ENCODE measurements at places on chromosomes 12 and 14. TPM values are rescaled to one million over a fixed set of nuclear protein-coding genes. Genes with fewer than 3 reads are reported as not detected.

Gene CIDEB
- 33.7 TPM for total RNA-seq

GRCh38 chr14:72701237-72701565 is 192.7 kb downstream of the DPF3 start:
- DNase-seq: no peak

Gene KRT80
- not detected for total RNA-seq

DNA sequence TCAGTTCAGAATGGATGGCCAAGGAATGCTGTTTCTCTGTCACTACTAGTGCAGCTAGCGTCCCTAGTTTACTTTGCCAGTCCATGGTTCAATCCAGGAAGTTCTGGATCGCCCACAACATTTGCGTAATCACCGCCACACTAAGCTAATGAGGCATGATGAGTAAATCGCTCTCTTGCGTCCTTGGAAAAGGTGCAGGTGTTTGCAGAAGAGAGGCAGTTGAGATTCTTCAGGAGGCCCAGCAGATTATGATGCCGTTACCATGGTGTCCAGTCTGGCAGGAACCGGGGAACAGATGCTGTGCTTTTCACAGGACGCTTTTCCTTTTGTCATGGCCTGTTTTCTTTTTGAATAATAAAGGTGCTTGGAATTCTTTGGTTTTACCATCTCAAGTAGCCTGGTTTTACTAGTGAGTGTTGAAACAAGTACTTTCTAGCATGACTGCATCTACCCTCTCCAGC is 9.0 kb downstream of the TPH2 start:
- no peak for DNase-seq

Gene CLEC9A
- total RNA-seq: not detected

DNA sequence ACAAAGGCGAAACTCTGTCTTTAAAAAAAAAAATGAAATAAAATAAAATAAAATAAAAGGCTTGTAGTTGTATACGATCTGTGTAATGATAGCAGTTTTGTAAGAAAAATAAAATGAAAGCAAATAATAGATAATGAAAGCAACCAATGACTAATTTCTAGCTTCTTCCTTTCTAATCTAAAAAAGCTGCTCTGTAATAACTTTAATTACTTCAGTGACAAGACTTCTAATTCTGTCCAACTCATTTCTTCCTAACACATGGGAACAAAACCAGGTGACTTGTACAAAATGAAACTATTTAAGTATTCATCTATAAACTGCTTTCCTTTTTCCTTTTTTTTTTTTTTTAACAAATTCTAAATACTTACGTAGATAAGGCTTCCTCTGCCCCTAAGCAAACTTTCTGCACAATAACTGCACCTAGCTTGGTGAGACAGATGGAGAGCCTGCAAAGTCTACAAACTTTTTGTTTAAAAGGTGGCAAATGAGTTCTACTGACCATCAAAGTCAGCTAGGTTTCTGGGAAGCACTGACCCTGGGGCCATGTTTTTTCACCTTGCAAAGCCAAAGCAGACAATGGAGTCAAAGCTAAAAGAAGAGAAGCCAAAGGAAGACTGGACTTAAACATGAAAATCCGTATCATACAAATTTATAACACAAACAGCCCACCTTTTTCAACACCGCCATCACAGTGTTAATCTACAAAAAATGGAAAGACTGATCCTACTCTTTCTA is 28.2 kb downstream of the DENND5B start:
- no peak for DNase-seq

DNA sequence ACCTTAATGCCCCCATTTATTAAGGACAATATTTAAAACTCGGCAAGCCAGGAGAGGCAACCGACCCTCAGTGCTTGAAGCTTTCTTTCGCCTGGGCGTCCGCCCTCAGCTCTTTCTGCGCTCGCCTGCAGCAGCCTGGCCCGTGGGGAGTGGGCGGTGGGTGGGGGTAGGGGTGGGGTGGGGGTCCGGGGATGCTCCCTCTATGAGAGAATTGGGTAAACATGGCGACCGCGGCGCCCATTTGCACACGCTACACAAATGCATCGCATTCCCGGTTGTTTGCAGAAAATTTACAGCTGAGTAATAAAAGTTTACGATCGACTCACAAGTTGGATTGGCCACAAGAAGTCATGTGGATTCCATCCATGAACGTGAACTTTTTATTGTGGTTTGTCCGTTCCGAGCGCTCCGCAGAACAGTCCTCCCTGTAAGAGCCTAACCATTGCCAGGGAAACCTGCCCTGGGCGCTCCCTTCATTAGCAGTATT is 7.7 kb downstream of the HOXC8 start:
- no peak for DNase-seq

DNA sequence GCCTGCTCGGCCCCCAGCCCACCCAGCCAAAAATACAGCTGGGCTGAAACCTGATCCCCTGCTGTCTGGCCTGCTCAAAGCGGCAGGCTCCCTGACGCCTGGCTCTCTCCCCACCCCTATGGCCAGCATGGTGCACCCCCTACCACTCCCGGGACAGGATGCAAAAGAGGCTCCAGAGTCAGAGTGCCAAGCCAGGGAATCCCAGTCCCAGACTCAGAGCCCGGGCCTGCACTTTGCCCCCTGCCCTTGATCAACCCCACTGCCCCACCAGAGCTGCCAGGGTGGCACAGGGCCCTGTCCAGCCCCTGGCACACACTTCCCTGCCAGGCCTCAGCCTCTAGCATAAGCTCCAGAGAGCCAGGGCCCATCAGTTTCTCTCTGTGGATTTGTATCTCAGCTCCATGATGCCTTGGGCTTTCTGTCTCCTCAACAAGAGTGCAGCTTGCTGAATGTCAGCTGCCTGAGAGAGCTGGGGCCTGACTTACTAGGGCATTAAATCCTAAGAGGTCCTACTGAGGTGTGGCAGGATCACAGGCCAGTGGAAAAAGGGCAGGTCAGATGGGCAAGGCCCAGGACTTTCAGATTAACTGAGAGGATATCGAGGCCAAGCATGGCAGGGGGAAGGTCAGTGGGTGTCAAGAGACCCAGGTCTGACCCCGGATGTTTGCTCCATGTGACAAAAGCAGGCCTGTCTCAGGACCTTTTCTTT is 13.9 kb downstream of the ACVRL1 start:
- no peak for DNase-seq

- DNase-seq: no peak
Observed at GRCh38 chr12:25959071-25959961, 834 bp downstream of the RASSF8 start.

DNA sequence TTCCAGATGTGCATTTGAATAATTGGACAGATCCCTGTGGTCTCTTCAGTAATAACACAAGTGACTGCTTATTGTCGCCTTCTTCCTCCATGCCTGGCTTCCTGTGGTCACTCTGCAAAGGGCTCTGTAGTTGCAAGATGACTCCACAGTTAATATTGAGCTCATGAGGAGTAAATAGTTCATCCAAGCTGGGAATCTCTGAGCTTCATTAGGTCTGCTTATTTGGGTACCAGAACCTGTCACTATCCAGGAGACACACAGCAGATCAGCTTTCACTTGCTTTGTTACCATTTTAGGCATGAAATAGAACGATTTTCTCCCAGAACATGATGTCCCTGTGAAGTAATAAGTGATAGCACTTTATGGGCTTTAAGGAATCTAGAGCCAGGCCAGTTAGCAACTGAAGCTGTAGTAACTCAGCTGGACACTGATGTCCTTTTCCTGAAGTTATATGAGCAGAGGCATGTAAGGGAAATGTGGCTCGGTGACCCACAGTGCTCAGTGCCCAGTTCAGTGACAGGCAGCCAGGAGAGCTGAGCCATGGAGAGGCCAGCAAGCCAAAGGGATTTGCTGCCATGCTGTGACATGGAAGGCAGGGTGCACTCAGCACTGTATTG is 50.1 kb downstream of the CRADD start:
- DNase-seq: no peak

Gene TIGAR
- total RNA-seq: 11.4 TPM

DNA sequence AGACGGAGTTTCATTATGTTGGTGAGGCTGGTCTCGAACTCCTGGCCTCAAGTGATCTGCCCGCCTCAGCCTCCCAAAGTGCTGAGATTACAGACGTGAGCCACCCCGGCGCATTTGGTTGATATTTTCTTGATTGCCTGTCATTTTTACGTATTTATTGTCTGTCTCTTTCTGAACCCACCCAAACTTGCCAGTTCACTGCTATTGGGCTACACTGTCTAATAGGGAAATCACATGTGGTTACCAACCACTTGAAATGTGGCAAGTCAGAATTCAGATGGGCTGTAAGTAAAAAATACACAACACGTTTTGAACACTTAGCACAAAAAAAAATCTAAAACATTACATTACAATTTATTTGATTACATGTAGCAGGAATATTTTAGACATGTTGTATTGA is 2.1 kb downstream of the WSB2 start:
- DNase-seq: no peak

Gene RD3L
- not detected for total RNA-seq

GRCh38 chr14:97688631-97689336 is 891.6 kb downstream of the VRK1 start:
- DNase-seq: no peak

Gene RIMBP2
- not detected for total RNA-seq

DNA sequence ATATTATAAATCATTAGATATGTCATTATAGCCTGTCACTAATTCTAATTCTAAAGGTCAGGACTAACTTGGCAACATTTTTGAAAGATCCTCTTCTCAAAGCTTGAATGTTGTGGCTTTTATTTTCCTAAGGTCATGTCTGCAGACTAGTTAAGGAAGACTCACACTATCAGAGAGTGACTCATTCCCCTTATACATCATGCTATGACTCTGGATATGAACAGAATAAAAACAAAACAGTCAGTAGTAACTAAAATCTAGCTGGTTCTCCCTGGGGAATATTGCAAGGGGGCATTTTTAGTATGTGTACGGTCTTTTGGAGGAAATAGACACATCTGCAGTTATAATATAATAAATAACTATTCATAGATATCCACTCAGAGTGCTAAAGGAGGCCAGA is 170.6 kb downstream of the SLC2A13 start:
- no peak for DNase-seq

DNA sequence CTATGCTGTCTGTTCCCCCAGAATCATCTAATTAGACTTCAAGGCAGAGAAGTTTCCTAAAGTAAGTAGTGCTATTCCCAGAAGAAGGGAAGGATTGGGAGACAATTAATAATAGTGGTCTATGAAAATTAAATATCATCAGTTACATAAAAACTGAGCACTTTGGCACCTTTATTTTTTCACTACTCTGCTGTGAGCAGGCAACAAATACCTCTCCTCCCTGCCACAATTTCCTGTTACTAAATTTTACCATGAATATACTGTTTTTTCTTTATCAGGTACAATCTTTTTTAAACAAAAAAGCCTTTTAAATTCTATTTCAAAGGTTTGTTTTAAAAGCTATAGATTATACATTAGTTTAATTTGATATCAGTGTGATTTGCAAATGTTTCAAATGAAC is 29.4 kb upstream of the KRAS start:
- DNase-seq: no peak

DNA sequence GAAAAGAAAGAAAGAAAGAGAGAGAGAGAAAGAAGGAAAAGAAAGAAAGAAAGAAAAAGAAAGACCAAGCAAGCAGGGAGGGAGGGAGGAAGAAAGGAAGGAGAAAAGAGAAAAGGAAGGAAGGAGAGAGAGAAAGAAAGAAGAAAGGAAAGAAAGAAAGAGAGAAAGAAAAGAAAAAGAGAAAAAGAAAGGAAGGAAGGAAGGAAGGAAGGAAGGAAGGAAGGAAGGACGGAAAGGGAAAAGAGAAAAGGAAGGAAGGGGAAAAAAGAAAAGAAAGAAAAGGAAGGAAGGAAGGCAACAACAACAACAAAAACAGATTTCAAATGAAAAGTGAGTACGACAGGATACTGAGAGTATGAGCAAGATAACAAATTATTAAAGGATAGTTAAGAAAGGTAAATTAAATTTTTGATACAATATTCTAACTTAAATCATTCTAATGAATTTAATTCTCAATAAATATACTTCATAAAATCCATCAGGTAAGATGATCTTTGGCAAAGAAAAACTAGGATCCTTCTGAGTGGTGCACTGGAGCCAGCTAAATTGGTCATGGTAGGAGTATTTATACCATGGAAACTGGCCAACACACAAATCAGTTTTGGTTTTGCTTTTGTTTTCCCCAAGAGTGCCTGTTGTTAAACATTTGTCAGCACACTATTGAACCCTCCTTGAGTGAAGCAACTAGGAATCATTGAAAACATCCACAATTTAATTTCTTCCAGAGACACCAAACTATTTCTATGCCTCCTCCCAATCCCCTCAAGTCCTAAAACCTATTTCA is 56.1 kb upstream of the DYRK2 start:
- no peak for DNase-seq

DNA sequence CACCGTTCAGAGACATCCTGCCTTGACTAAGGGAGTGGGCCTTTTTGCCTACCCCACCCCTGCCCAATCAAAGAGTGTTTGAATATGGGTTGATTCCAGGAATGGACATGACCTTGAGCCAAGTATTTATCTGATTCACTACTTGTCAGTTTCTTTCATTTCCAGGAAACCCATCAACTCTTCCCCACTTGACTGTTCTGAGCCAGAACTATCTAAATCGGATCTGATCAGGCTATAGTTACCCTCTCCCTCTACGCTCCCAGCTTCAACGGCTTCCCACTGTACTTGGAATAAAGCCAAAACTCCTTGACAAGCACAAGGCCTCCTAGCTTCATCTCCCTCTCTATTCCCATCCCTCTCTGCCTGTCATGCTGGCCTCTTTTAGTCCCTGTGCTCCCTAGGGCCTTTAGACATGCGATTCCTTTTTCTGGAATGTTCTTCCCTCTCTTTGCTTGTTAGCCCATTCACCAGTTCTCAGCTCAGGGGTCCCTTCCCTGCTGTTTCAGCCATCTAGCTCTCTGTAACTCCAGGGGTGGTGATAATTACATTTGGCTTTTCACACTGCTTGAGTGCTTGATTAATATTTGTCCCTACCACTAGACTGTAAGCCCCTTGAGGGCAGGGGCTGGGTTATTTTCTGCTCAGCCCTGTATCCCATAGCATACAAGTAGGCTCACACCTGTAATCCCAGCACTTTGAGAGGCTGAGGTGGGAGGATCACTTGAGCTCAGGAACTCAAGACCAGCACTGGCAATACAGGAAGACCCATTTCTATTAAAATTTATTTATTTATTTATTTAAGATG is 5.5 kb upstream of the ITPK1 start:
- DNase-seq: no peak

Gene JAG2
- 3.2 TPM for total RNA-seq

GRCh38 chr12:108826807-108827721 is 30.3 kb downstream of the SSH1 start:
- DNase-seq: no peak

- DNase-seq: no peak
Observed at GRCh38 chr12:45363903-45364302, 148.0 kb downstream of the ANO6 start.

- no peak for DNase-seq
Observed at GRCh38 chr14:96554315-96554910, 52.2 kb downstream of the PAPOLA start.

Gene SMCO3
- total RNA-seq: not detected

Gene ABCC9
- not detected for total RNA-seq

DNA sequence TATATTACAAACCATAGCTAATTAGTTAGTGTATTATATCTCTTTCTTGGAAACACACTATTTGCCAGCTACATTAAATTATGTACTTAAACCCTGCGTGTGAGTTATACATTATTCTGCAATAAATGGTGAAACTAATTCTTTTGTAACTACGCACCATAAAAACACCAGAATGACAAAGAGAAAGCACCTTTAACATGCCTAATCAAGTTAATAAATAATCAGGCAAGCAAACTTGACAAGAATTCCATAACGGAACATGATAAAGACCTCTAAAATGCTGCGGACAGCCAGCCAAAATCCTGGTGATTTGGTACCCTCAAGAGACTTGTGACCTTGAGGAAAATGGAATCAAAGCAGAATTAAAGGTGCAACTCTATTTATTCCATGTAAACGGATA is 375.3 kb upstream of the KITLG start:
- DNase-seq: no peak

Gene CABP1
- 1.4 TPM for total RNA-seq

Gene LRRIQ1
- total RNA-seq: not detected

Gene ERP27
- 11.8 TPM for total RNA-seq

Gene P2RX7
- 6.6 TPM for total RNA-seq

Data from activated naive CD8-positive, alpha-beta T cell treated with anti-CD3 and anti-CD28 coated beads, Interleukin-2, amount 10 ng/mL, durations not matched to agents 7 days and 5 days (primary cell).